ENCODE measurements at places on chromosomes 11 and 22.

GRCh38 chr22:36029406-36029755 is 757 bp upstream of the RBFOX2 start:
- no peak for DNase-seq

DNA sequence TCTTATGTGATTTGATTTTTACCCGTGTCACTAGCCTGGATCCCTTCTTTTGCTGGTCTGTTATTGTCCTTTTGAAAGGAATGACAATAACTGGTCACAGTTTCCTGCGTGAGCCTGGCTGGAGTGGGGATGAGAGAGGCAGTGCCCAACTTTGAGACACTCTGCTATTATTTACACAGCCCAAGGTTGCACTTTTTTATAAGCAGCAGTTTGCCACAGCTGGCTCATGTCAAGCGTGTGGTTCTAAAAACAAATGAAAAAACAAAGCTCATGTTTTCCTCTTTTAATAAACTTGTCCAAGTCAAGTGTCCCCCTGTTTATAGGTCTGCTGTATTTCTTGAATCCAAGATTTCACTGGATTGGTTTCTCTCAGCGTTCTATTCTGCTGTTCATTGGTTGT is 201.3 kb downstream of the GRIK4 start:
- no peak for DNase-seq

DNA sequence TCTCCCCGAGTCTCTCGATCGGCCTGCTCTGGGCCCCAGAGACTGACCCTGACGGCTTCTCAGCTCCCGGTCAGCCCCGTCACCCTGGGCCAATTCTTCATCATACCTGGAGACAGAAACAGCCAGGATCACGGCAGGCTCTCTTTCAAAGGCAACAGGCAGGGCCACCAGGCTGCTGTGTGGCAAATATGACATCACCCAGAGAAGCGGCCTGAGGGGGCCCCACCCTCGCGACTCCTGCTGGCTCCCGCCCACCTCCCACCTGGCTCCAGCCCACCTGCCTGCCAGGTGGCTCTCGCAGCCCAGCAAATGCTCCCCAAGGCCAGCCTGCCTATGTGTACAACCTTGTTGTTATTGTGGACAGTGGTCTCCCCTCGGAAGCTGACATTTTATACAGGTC is 24.9 kb upstream of the PACSIN2 start:
- no peak for DNase-seq

DNA sequence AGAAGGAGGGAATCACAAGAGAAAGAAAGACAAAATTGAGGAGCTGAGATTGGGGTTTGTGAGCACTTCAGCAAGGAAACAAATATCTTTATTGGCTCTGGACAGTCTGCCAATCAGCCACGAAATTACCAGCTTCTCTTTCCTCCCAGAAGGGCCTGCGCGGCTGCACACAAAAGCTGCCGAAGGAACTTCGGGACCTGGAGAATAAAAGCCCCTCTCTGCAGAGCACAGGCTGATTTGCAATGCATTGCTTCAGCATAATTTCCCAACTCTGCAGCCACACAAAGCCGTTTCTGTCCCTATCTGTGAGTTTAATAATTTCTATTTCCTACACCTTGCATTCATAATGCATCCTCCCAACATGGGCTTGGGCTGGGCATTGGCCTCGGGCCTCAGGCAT is 522.6 kb downstream of the BUD13 start:
- no peak for DNase-seq

DNA sequence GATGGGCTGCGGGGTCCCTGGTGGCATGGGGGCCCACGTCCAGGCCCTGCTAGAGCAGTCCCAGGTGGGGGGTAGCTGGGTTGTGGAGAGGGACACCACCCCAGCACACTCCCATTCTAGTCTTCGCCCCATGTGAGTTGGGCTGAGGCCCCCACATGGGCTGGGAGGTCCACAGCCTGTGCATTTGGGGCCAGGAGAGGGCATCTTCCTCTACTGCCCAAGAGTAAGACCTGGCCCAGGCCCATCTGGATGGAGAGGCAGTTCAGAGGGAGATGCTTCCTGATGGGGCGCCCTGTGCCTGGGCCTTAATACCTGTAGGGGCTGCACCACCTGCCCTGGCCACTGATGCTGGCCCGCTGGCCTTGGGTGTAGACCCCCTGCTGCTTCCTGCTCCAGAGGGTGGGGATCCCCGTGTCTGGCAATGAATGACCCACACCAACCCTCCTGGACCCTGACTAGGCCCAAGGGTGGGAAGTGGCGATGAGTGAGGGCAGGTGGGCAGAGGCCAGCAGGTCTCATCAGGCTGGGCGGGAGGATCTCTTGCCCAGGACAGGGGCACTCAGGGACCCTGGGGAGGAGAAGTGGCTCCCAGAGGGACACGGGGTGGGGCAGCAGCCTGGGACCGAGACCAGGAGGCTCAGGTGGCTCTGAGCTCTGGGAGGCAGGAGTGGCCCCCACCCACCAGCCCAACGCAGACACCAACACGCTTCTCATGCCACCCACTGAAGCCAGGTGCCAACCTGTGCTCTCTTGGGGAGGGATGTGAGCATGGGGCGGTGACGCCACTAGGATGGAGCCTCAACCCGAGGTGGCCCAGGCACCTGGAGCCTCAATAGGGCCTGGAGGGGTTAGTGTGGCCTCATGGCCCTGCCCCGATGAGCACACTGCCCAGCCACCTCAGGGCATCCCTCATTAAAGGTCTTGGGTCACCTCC is 17.4 kb upstream of the GNB1L start:
- DNase-seq, result no peak

DNA sequence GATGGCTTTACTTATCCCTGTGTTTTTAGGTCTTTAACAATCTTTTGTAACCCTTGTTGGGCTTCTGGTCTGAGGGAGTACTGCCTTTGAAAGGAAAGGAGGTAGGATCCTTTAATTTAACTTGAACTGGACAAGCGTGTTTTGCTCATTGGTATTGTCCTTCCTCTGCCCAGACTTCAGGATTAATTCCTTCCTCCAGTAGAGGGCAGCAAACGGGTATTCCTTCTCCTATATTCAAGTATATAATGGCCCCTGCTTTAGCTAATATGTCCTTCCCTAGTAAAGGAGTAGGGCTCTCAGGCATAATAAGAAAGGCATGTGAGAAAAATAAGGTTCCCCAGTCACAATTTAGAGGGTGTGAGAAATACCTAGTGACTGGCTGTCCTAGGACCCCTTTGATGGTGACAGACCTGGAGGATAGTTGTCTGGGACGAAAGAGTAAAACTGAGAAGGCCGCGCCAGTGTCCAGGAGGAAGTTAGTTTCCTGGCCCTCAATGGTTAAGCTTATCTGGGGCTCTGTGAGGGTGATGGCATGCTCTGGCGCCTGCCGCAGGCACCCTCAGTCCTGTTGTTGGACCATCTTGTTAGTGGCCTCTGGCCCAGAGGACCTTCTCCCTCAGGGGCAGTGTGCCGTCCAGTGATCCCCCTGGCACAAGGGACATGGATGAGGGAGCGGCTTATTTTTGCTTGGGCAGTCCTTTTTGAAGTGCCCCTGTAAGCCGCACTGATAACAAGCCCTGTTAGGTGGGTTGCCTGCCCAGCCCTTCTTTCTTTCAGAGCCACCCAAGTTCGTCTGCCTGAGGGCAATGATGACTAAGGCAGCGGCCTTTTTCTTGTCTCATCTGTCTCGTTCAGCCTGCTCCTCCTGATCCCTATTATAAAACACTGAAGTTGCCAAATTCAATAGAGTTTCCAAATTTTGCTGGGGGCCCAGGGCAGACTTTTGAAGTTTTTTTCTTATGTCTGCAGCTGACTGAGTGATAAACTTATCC is 51.8 kb downstream of the C11orf71 start:
- DNase-seq, result no peak

DNA sequence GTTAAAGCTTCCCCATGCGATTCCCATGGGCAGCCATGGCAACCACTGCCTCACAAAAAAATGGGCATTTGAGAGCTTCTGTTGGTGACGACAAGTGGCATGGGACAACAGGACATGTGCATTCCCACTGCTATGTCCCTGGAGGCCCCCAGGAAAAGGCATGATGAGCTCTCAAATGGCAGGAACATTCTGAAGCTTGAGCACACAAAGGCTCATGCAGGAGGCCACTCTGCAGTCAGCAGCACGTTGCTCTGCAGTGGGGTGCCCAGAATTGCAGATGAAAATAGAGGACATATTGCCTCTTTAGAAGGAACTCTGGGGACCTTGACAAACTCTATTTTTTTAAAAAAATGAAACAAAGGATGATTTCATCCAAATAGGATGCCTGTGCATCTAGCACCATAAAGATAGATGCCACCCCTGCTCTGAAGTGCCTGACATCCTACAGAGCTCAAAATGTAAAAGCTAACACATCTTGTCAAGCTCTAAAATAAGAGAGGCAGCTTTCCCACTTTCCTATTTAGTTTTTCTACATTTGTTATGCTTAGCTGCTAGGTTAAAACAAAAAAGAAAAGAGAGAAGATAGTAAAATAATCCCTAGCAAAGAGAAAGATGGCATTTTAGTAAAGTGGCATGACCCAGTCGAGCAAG is 277.6 kb upstream of the ZC3H12C start:
- no peak for DNase-seq

- no peak for DNase-seq
These were observed 869 bp downstream of the FAM83F start for GRCh38 chr22:39995393-39996252.

GRCh38 chr22:41779929-41780505 is 20.5 kb upstream of the CCDC134 start:
- DNase-seq, result no peak

- no peak for DNase-seq
These were observed 978 bp downstream of the LUZP2 start for GRCh38 chr11:24497831-24498230.

GRCh38 chr22:42596863-42597530 is 17.7 kb downstream of the POLDIP3 start:
- DNase-seq, result no peak

DNA sequence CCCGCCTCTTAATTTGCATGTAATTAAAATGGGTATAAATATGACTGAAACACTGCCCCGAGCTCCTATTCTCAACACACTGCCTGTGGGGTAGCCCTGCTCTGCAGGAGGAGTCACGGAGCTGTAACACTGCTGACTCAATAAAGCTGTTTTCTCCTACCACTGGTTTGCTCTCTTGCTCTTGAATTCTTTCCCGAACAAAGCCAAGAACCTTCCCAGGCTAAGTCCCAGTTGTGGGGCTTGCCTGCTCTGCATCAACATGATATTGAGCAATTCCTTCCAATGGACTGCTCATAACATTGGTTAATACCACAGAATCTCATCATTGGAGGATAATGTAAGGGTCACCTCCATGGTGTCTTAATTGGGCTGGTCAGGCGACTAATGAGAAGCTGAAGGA is 114.4 kb downstream of the FBXO7 start:
- DNase-seq, result no peak

DNA sequence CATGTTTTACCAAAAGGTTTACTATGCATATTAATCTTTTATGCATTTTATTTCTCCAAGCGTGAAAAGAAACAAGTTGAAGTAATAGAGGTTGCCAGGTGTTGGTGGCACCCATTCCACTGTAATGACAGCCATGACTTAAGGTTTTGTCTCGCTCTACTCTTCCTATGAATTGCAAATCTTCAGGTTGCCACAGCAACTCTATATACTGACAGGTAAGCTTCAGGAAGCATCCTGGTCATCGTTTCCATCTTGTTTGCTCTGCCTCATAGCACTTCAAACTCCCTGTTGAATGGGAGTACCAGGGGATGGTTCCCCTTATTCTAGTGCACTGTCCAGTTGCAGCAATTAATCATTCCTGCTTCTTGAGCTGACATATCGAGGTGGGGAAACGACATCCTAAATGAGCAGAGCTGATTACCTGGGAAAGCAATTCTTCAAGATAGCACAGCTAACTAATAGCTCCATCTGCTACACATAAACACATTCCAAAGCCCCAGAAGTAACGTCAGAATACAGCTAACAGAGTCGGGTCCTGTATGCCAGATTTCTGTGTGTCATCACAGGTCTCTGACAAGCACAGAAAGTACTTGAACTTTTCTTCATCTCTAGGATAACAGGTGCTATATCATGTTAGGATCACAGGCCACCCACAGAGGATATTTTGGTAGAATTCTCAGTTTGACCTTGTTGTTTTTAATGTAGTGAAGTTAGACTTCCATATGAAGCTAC is 80.3 kb downstream of the CADM1 start:
- DNase-seq, result no peak

- DNase-seq, result no peak
These were observed 13.9 kb upstream of the TP53AIP1 start for GRCh38 chr11:128956401-128957201.

- DNase-seq, result no peak
These were observed 57.3 kb downstream of the PIK3C2A start for GRCh38 chr11:17150521-17150920.

DNA sequence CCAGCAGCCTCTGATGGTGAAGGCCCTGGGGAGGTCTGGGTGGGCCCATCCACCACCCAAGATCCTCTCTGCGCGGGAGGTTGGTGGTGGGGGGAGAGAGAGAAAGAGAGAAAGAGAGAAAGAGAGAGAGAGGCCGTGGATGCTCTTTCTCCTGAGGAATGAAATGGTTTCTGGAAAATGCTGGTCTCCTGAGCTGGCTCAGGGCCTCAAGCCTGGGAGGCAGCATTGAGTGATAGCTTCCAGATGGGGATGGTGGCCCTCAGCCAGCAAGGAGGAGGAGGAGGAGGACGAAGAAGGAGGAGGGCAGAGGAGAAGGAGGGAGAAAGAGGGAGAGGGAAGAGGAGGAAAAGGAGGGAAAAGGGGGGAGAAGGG is 4.6 kb downstream of the TSPAN32 start:
- no peak for DNase-seq

DNA sequence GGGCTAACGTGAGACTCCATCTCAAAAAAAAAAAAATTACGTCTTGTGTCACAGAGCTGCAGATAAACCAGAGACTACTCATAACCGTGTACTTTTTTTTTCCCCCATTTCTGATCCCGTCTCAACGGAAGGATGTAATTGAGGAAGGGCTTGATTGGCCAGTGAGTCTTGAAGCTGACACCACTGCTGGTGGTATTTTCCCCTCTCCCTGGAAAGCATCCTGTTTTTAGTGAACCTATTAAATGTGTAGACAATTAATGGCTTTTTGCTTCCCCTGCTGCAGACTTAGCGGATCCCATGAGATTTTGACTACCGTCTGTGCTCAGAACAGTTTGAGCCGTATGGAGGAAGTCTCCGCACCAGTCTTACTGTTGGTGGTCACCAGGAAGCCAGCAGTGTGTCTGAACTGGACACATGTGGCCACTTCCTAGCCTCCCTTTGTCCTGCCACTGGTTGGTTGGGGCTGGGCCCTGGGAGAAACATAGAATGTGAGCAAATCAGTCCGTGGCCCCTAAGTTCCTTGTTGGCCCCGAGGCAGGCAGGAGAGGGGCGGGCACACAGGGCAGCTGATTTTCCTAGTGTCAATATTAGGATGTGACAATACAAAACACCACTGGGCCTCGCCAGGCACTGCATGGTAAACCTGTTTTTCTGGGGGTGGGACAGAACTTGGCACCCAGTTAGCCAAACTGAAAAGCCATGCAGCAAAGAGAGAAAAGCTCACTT is 3.1 kb downstream of the BIK start:
- DNase-seq, result no peak

GRCh38 chr11:41133023-41133422 is 326.4 kb downstream of the LRRC4C start:
- no peak for DNase-seq

DNA sequence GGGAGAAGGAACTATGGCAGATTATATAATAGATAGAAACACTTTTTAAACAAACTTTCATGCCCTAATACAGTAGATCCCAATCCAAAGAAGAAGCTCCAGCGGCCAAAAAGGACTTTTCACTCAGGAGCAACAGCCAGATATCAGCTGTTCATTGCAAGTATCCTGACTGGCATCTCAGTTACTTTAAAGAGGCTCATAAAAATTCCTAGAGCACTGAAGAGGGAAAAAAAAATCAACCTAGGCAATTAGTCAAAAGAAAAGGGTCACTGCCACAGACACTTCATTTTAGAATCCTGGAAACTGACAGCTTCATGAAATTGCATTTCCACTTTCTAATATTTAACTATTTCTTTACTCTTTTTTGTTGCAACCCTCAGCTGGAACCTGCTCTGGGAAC is 170.6 kb upstream of the SOX6 start:
- DNase-seq, result no peak

Measured in C1 segment of cervical spinal cord (tissue), 14 donors.